ENCODE measurements at places on chromosomes 2 and 18.

DNA sequence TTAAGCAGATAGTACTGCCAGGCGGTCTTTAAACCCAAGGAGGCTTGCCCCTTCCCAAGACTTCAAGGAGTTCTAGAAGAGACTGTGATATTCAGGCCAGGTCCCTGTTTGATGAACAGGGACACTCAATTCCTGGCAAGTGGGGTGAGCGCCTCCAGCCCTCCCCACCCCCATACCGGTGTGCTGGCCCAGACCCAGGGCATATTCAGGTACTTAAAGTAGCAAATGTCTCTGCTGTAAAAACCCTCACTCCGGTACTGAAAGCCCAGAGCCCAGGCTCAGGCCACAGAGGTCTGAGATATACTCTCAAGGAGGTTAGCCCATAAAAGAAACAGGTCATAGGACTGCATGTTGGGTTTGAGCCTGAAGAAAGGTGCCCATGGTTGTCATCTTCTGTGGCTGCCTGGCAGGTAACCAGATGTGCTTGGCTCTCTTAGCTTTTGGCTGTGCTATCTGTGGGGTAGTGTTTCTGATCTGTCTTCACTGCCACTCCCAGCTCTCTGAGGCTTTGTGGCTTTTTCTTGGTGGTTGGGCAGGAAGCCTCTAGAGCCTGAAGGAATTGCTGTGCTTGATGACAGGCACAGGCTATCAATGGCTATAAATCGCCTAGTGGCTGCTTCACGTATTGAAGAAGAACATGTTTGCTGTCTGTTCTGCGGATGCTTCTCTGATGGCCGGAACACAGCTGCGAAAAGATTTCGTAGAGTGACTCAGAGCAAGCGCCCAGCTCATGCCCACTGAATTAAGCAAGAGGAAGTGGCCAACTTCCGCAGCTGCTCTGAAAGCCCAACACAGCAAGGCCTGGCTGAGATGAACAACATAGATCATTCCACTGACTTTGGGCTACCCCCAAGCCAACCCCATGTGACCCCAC is 63.3 kb upstream of the ALPP start:
- DNase-seq: no peak

- DNase-seq: peak; percentile 37
Observed at GRCh38 chr2:191155608-191156071, 4.8 kb upstream of the STAT4 start.

- DNase-seq: no peak
Observed at GRCh38 chr2:178394859-178395258, 56.1 kb downstream of the PRKRA start.

DNA sequence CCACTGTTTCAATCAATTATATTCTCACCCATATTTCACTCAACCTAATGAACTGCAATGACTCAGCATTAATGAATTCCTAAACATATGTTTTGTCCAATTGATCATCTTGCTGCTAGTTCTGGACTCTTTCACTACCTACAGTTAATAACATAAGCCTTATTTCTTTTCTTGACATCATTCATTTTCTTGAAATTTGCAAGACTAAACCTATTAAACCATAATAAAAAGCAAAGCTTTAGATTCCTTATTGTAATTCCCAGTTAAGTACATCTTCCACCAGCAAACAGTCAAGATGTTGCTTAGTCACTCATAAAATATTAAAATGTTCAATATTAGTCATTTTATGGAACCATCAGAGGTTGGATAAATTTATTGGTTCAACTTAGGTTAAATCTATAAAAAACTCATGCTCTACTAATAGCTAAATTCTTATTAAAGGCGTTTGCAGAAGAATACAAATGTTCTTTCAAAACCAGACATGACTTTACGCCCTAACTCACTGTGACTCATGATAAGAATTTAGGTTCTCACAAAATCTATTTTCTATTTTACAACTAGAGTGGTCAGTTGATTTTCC is 599.4 kb downstream of the RNF144A start:
- no peak for DNase-seq

DNA sequence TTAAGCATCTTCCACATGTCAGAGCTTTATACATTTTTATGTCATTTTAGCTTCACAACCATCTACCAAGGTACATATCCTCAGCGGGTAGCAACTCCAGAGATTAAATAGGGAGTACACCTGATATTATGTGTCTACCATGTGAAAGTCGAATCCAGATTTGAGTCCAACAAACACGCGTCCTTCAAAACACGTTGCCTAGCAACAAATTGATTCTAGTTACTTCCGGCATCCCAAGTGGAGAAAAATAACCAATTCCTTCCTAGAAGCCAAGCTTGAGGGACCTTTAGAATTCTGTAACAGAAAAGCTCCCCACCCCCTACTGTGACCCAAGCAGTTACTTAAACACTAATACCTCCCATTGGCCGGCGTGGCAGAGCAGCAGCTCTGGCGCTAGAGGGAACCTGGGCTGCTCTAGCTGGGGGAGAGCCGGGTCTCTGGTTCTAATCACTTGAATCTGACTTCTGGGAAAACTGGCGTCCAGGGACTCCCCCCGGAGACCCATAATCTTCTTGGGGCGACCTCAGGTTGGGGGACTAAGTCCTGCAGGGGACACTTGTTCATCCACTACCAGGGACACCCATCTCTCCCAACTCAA is at the start of gene ERICH2:
Gene ERICH2, plus strand, starts transcription at position 371 of the 598 bp plus-strand sequence. CDS start 304 bp downstream, outside the sequence.
- peak; percentile 79 for DNase-seq

DNA sequence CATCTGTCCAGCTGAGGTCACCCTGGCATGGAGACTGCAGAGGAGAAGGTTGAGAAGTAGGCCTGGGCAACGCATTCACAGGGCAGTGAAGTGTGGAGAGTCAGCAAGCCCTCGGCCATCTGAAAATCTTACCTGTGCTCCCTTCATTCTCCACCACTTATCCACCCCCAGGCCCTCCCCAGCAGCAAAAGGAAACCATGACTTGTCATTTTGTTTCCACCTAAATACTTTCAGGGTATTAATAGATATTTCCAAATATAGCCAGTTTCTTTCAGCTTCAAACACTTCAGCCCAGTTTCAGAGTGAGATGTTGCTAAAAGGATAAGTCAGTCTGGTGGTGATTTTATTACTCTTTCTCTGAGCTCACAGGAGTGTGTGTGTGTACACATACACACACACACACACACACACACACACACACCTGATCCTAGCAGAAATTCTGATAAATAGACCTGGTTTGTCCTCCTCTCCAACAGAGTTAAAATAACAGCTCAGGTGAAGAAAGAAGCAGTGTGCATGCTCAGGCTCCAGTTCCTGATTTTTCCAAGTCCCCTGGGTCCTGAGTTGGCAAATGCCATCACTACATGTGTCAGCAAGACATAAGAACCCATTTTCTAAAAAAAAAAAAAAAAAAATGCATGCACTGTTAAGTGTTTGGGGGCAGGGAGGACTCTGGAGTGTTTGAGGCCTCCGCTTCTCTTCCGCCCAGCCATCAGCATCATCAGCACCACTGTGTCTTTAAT is 82.8 kb downstream of the LOXHD1 start:
- no peak for DNase-seq

Data from DMS79 treated with DMSO at 0.1 percent for 48 hours (cell line).